ENCODE measurements at places on chromosomes 11 and 22. TPM values are rescaled to one million over a fixed set of nuclear protein-coding genes. Genes with fewer than 3 reads are reported as not detected.
A peak's percentile ranks its signal among the peaks of the same experiment; 100 is the strongest.

OR2AG2 gene
- 0.09 TPM for total RNA-seq

IFITM1 gene
- 20.9 TPM for total RNA-seq

P2RX3 gene
- not detected for total RNA-seq

OLFML1 gene
- 27.1 TPM for total RNA-seq

GRCh38 chr11:110428956-110429730 is 605 bp upstream of the FDX1 start:
- no peak for DNase-seq

DNA sequence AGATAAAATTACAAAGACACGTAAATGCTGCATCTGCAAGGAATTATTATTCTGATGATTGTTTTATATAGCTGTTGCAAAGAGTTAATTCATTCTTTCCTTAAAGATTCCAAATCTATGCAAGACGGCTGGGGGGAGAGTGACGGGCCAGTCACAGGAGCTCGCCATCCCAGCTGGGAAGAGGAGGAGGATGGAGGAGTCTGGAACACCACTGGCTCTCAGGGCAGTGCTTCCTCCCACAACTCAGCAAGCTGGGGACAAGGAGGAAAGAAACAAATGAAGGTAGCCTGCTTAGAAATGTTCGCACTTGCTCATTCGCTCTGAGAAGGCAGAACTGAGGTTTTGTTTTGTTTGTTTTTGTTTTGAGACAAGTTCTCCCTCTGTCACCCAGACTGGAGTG is 73.0 kb upstream of the ADSL start:
- DNase-seq: no peak

- peak; percentile 66 for DNase-seq
Measured at GRCh38 chr11:78310500-78310909, 107.1 kb downstream of the GAB2 start.

DNA sequence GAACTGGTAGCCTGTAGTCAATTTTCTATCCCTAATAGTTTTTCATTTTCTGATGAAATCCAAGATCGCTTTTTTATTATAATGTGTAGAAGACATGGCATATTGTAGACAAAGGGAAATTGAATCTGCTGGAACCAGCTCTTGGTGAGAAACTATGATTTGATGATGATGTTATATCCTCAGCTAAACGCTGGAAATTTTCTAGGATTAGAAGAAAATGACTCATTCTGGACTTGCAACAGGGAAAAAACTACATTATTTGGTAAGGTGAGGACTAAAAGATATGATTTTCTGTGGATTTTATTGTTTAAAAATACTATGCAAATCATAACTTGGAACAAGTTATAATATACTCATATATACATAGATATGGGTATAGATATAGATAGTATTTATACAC is 14.1 kb upstream of the PGM2L1 start:
- DNase-seq: no peak

DNA sequence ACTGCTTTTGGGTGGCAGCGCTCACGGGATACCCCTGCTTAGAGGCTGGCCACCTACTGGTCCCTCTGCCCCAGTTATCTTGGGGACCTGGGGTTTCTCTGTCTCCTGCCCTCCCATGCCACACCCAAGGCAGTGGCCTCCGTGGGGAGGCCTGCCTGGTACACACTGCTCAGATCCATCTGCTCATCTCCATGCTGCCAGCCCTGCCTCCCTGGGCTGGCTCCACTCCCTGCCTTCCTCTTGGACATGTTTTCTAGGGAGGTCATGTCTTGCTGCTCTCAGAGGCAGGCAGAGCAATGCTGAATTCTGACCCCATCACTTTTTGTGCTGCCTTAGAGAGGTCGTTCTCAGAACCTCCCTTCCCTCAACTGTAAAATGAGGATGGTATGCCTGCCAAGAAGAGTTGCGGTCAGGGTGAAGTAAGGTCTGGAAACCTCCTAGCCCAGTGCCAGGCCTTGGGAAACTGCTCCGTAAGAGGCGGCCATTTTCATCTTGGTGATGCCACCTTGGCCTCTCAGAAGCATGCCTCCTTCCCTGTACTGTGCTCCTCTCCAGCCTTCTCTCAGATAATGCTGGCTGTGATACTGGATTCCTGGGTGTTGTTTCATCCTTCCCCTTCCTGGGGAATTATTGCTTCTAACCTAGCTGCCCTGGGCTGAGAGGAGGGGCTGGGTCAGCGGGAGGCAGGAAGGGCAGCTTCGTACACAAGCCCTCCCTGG is 186.4 kb upstream of the ZBED5 start:
- no peak for DNase-seq

GRCh38 chr22:45580726-45581381 is 78.2 kb downstream of the FBLN1 start:
- DNase-seq: no peak

DNA sequence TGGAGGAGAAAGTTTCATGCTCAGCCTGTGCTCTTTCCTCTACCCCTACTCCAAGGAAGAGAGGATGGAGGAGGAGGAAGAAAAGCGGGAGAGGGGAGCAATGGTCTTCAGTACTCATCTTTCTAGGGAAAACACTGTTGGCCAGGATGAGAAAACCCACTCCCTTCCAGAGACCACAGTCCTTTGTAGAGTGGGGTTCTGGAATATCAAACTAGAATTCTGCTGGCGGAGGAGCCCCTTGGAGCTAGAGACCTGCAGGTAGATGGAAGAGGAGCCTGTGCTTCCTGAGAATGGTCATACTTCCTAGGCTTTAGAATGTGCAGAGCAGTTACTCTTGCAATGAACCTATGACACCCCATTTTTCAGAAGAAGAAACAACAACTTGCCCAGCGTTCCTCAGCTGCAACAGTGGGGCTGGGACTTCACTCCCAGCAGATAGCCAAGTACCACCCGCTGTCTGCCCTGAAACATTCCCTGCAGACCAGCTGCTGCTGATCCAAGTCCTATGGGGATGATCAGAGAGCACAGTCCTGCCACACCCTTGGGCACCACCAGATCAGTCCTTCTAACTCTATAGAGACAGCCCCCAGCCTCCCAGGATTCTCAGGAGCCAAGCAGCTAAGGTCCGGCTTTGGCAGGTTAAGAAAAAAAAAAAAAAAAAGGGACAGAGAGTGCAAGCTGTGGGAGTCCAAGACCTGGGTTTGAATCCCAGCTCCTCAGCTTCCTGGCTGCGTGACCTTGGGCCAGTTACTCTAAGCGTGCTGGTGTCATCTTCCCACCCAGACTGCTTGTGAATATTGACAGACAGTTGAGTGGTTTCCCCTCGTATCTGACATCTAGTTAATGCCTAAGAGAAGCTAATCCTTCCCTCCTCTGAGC is 664 bp downstream of the PTGDR2 start:
- DNase-seq: peak; percentile 12

- DNase-seq: no peak
Measured at GRCh38 chr11:118295199-118295598, 9.3 kb upstream of the CD3E start.

DNA sequence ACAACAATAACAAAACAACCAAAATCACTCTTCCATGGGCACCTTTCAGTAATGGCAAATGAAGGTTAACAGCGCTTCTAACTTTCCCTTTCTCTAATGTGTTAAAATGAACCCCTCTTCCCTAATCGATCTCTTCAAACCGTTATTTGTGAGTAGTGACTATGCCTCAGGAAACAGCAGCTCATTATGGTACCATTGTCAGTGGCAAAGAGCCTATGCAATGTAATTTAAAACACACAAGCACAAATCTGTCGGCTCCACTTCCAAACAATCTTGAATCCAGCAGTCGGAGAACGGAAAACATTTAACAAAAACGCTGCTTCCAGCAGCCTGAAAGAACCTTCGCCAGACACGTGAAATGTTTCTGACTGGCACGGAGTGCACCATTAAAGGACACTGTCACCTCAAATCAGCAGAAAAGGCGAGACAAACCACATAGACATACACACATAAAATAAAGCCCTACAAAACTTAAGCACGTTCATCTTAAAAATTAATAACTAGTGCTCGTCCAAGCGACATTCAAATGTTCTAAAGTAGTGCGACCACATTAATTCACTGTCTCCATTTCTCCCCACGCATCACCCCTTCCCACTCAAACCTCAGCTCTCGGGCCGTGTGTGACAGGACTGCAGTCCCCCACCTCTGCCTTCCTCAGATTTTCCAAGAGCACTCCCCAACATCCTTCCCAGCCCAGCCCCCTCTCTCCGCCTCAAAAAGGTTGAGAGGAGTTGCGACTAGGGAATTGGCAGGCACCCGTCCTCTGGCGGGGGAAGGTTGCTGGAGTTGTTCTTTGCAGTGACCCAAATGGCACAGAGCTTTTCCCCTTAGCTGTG is 748 bp downstream of the RAB30 start:
- DNase-seq: peak; percentile 41

DNA sequence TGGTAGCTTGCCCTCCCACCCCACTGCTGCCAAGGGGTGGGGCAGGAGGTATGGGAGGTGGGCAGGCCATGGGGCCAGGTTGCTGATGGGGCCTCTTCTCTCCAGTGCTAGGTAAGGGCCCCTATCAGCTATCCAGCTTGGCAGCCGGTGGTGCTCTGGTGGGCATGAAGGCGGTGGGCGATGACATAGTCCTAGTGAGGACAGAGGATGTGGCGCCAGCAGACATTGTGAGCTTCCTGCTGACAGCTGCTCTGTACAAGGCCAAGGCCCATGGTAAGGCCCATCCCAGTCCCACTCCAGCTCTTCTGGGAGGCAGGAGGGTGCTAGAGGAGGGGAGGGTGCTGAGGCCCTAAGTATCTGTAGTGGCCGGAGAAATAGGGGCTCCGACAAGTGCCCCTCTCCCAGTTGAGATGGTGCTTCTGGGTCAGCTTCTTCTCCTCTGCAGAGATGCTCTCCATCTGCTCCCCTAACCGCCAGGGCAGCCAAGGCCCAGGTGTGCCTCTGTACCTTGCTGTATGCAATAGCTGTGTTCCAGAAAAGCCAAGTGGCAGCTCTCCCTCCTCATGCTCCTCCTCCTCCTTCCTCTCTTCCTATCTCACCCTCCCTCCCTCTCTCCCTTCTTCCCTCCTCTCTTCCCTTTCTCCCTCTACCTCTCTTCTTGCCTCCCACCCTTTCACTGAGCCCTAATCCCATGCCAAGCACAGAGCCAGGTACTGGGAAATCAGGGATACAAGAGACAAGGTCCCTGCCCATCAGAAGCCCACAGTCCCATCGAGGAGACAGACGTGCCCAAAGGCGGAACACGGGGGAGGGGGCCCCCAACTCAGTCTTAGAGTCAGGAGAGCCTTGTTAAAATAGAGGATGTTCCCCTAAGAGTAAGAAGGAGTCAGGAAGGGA is 55.3 kb downstream of the OTOG start:
- DNase-seq: no peak

DNA sequence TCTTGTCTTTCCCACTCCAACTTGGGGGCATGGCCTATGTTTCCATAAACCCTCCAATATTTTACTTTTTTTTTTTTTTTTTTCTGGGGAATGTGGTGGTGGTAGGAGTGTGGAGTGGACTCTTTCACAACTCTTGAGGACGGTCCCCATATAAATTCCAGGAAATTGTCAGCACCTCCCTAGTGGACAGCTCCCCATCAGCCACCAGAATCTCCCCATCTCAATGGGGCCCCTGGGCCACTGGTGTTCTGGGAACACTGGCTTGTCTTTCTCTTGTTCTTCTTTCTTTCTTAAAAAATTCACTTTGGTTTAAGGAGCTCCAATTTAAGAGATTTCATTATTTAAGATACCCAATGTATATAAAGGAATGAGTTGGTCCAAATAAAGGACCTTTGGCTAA is 74.1 kb downstream of the ADM start:
- no peak for DNase-seq

DNA sequence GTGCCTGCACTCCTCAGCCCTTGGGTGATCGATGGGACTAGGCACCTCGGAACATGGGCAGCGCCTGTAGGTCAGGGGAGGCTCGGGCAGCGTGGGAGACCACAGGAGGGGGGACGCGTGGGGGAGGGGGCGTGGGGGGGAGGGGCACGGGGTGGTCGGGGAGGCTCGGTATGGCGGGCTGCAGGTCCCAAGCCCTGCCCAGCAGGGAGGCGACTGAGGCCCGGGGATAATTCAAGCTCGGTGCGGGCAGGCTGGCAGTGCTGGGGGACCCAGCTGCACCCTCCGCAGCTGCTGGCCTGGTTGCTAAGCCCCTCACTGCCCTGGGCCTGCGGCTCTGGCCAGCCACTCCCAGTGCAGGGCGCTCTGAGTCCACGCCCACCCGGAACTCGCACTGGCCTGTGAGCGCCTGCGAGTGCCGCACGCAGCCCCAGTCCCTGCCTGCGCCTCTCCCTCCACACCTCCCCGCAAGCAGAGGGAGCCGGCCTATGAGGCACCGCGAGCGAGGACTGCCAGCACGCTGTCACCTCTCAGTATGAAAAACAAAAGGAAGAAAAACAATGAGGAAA is 1698.3 kb upstream of the RAG2 start:
- DNase-seq: no peak

DNA sequence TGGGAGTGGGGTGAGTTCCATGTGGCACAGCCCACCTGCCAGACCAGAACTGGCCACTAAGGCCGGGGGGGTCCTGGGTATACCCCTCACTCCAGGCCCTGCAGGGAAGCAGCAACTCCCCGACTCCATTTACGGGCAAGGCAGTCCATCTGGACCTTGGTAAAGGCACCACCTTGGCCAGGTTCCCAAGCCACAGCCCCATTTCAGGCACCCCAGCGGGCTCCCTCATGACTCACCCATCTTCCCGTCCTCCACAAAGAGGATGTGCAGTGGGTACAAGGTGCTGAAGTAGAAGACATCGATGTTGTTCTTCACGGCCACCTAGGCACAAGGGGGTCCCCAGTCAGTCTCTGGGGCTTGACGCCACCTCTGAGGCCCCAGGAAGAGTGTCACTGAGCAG is 15.7 kb upstream of the RASL10A start:
- no peak for DNase-seq

DNA sequence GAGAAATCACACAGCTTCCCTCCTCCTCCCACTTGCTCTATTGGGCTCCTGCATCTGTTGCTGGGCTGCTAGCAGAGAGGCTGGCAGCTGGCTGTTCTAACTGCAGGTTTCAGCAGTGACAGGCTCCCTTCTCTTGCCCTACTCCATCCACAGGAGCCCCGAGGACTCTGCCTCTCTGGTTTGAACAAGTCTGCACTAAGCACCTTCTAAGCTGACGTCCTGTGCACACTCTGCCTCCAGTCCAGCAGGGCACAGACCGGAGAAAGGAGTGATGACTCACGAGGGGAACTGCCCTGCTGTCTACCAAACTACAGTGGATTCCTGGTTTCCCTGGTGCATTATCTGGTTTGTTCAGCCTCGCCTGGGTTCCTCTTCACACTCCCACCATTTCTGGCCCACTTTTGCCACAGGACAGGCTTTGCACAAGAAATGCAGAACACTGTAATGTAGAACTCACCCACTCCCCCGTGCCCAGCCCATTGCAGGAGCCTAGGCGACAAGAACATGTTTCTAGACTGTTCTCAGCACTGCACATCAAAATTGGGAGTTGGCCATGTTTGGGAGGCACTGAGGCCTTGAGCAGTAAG is 26.0 kb downstream of the IL10RA start:
- DNase-seq: no peak

DNA sequence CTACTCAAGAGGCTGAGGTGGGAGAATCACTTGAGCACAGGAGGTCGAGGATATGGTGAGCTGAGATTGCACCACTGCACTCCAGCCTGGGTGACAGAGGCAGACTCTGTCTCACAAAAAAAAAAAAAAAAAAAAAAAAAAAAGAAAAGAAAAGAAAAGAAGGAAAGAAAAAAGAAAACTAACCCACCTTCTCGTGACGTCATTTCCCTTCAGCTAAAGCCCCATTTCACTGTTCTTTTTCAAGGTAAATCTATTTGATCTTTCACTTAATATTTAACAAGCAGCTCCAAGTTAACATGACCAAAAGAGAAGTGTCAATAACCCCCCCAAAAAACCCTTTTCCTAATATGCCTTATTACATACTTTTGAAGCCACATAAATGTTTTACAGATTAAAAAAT is 5.1 kb downstream of the RAPSN start:
- no peak for DNase-seq

GRCh38 chr11:61654397-61654829 is 25.8 kb upstream of the DAGLA start:
- no peak for DNase-seq

All from fibroblast of the aortic adventitia (primary cell).